ENCODE measurements at places on chromosomes 4 and X.

GRCh38 chr4:52069571-52069970 is 18.5 kb downstream of the SPATA18 start:
- no peak for DNase-seq

DNA sequence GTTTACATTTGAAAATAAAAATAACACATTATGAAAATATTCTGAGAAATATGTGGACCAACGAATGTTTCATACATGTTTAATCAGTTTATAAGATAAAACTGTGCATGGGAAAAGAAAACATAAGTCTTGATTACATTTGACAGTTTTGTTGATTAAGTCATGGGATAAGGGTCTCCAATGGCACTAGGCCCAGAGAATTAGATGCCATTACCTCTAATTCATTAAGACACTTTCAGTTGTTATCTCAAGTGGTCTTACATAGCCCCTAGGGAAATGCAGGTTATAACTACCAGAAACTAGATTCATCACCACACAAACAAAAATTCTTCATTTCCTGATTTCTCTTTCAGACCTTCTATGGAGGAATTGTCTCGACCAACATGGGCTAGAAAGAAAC is 300.8 kb downstream of the PCDH7 start:
- DNase-seq: no peak

DNA sequence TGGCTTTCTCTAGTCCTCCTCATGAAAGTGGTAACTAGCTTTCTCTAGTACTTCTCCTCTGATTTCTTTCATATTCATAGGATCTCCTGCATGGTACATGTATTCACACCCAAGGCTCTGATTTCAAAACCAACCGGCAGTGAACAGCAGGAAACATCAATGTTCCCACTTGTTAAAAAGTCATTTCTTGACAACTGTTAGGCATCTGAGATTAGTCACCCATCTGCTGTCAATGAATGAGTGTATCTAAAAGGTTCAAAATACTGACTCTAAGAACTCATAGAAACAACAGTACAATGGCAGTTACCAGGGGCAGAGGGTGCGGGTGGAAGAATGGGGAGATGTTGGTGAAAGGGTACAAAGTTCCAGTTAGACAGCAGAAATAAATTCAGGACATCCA is 31.5 kb upstream of the PUDP start:
- DNase-seq: no peak

DNA sequence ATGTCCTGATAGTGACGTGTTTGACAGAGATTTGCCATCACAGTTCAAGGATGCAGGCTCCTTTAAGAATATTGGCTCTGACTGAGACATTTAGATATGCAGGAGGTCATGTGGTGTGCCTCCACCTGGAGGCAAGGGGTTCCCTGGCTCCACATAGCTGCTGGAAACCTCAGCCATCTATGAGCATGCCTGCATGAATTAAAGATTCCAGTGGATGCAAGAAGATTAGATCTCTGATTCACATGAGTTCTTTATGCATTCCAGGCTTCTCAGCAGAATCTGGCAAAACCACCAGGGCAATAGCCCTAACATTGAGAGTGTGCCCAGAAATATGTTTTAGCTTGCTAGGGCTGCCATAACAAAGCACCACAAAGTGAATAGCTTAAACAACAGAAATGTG is 298.5 kb upstream of the AADAT start:
- DNase-seq: no peak

GRCh38 chr4:11456401-11456800 is 27.7 kb upstream of the HS3ST1 start:
- DNase-seq: no peak

GRCh38 chr4:70772929-70773555 is 51.3 kb downstream of the RUFY3 start:
- DNase-seq: no peak

- DNase-seq: no peak
These were observed 145.7 kb upstream of the NUDT6 start for GRCh38 chr4:123068081-123068480.

GRCh38 chr4:52837716-52838558 is 24.2 kb upstream of the RASL11B start:
- no peak for DNase-seq

DNA sequence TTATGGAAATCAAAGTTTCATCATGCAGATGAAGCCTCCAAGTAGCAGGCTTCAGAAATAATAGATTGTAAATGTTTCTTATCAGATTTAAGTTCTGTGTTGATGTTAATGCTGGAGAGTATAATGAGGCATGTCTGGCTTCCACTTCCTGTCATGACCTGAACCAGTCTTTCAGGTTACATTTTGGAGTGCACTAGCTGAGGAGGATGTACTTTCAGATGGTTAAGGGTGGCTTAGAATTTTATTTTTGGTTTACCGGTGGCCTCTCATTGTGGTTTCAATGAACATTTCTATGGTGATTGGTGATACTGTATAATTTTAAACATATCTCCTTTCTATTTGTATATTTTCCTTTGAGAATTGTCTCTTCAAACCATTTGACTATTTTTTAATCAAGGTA is 890.4 kb downstream of the SH3BGRL start:
- no peak for DNase-seq

DNA sequence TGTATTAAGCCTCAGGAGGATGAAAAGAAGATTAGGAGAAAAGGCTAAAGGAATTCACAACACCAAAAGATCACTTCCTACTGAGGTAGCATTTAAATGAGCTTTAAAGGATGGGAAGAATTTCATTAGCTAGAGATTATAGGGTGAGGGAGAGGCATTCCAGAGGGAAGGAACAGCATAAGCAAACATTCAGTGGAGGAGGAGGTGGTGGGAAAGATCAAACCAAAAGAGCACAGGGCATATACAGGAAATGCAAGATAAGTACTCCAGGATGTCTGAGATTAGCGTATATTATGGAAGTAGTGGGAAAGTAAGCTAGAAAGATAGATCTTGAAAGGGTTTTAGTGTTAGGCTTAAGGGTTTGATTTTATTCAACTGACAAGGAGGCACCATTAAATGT is 84.8 kb downstream of the COL4A6 start:
- no peak for DNase-seq

GRCh38 chr4:75002381-75002780 is 69.5 kb downstream of the PARM1 start:
- no peak for DNase-seq

DNA sequence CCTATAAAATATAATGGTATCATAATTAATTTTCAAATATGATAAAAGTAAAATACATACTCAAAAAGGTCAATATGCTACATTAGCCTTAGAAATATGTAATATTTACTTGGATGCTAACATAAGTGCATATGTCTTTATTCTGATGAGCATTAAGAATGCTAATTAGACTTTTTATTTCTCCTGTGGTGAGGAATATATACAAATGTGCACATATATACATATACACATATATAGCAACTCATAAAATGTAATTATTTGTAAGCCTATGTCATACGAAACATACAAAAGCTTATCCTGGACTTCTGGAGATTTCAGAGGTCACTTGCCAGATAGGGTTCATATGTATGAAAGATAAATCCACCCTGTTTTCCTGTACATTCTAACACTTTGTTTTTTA is 11.1 kb downstream of the PLA2G12A start:
- no peak for DNase-seq

- DNase-seq: peak; percentile 8
These were observed 176.8 kb downstream of the LARP7 start for GRCh38 chr4:112813790-112814189.

DNA sequence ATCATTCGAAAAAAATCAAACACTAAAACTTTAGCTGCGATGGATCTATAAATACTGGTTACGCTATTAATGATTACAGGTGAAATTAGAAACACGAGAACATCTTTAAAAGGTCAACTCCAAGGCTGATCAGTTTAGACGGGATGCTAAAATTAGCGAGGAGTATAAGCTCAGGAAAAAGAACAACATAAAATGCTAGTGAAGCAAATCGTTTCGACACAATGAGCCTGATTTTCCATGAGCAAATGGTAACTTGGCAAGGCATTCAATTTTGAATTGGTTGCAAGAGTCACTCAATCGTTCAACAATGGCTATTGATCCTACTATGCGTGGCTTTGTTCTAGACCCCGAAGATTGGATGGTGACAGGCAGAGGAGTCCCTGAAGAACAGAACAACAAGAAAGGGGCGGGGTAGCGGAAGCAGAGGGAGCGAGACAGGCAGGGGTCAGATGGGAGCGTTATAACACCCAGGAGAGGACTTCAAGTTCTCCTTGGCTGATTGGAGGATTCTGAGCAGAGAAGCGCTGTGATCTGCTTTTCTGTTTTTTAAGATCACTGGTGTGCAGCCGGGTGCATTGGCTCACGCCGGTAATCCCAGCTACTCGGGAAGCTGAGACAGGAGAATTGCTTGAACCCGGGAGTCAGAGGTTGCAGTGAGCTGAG is 146.5 kb downstream of the RBM47 start:
- DNase-seq: no peak

GRCh38 chrX:38552721-38553120 is 8.6 kb upstream of the TSPAN7 start:
- no peak for DNase-seq

DNA sequence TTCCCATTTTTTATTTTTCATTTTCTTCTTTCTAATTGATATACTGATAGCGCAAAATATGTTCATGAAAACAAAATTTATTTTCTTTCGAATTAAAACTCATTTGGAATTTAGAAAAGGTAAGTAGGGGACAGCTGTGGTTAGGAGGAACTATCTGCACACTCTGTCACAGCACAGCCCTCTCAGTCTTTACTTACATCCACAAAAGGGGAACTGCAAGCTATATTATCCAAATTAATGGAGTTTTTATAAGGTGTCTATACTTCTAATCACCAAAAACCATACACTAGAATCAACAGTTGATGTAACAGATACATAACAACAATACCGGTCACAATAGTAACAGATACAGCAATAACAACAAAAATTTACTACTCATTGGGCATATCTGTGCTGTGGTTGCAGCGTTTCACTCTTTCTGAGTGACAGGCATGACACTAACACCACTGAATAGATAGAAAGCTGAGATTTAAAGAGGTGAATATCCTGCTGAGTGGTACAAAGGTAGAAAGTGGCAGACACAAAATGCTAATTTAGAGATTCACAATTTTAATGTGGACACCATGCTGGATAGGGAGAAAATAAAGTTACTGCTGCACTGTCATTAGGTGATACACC is 160.7 kb downstream of the PPP3CA start:
- DNase-seq: no peak

DNA sequence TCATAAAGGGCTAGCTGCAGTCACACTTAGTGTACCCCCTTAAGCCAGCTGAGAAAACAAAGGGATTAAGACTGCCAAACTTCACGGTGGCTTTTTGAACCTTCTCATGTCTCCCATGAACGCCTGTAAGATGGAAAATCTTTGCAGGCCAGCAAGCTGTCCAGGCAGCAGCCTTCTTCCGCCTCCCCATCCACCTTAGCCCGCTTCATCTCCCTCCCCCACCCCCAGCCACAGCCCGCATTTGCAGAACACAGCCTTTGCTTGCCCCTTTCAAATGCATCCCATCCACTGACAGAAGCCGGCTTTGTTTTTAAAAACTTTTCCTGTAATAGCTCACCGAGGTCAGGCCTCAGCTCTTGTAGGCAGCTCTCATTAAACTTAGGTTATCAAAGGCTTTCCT is 113.8 kb upstream of the FAM9B start:
- no peak for DNase-seq

- DNase-seq: no peak
These were observed 2.2 kb upstream of the CLDN2 start for GRCh38 chrX:106917830-106918500.

- no peak for DNase-seq
These were observed 74.9 kb upstream of the SCML1 start for GRCh38 chrX:17662391-17662790.

DNA sequence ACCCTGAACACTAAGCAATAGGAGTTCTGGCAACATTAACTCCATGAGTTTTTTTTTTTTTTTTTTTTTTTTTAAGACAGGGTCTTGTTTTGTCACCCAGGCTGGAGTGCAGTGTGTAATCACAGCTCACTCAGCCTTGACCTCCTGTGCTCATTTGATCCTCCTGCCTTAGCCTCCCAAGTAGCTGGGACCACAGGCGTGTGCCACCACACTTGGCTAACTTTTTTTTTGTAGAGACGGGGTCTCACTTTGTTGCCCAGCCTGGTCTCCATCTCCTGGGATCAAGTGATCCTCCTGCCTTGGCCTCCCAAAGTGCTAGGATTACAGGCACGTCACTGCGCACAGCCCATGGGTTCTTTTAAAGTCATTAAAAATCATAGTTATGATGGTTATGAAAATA is 5.1 kb downstream of the RHOH start:
- no peak for DNase-seq

DNA sequence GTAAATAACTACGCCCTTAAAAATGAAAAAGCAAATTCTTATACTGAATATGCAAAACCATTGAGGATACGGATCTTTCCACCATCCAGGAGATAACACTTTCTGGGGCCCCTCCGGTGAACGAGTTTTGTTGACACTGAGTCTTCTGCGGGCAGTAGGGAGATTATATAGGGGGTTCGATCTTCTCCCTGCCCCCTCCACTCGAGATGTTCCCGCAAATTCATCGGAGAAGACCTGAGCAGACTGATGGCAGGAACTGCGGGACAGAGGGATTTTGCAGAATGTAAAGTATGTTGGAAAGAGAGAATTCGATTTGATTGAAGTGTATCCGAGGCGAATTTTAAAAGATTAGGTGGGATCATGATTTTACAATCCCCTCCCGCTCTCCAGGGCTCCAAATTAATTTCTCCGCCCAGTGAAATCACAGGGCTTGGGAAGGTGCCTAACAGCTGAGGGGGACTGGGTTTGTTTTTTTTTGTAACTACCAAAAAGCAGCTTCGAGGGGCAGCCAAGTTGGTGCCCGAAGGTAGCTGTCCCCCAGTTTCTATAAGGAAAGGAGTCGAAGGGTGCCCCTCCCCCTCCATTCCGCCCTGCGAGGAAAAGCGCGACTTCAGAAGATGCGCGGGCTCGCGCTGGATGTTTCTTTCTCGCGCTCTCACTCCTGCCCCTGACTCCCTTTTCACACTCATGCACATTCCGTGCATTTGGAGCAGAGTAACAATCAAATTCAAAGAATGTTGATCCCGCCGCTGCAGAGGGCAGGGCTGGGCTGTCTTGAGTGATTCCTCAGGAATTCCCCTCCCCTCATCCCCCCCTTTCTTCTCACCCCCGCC is 1.2 kb downstream of the TMEM255A start:
- no peak for DNase-seq

DNA sequence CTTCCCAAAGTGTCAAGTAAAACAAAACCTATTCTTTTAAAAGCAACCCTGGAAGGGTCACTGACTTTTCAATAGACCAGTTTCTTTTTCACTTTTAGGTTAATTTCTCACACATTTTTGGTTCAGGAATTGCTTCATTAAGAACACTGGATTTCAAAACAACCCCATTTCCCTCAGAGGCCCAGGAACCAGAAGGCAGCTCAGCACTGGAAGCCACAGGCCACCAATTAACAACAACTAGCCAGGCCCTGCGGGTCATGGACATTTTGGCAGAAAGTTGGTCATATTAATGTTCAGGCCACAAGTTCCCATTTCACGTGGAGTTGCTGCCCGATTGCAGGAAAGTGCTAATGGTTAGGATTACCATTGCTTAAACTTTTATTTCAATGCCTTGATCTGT is 39.8 kb downstream of the HAND2 start:
- DNase-seq: no peak

- DNase-seq: peak; percentile 52
These were observed 96.4 kb downstream of the PGRMC2 start for GRCh38 chr4:128191115-128191781.
